ENCODE measurements at places on chromosomes 5 and 9.

- DNase-seq: no peak
Measured at GRCh38 chr5:964821-965220, 43.8 kb upstream of the NKD2 start.

GRCh38 chr5:107919361-107919760, 248.6 kb upstream of the EFNA5 start:
- no peak for DNase-seq

- DNase-seq: no peak
Measured at GRCh38 chr9:124000161-124000783, 11.3 kb upstream of the LHX2 start.

GRCh38 chr9:129323376-129323998, 145.4 kb upstream of the IER5L start:
- DNase-seq: no peak

DNA sequence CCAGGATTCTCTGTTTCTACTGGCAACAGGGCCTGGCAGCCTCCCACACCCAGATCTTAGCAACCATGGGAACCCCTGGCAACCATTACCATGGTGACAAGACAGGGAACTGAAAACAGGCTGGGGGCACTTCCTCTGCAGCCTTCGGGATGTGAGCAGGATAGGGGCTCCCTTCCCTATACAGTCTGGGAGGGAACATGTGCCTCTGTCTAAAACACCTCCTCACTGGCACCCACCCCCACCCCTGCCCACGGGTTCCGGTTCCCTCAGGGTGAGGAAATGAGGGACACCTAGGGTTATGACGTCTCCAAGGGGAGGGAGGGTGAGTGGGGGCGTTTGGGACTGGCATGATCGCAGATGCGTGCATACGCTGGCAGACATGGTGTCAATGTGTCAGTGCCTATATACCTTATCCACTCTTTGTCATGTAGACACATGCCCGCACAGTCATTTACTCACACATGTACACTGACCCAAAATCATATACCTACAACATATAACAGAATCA, 3.0 kb upstream of the DNAJB5 start:
- DNase-seq: peak; percentile 77

DNA sequence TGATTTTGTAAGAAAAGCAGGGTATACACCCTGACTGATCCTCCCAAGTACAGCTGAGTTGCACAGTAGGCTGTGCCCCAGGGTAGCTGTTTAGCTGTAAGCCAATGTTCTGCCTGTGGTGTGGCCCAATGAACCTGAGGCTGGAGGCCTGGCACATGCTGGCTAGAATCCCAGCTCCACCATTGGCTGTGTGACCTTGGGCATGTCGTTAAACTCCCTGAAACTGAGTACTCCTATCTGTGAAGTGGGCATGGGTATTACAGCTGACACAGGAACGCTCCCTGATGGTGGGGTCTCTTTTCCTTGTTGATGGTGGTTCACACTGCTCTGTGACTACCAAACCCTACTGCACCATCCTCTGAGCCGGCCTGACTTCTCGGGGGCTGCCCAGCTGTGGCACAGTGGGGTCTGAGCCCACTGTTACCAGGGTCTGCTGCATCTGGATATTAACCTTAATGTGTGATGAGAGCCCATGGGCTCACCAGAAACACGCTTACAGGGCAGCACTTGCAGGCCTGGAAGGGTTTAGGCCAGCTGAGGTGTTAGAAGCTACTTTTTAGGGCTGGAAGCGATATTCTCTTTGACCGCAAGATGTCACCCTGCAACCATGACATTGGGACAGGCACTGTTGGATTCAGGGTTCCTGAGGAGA, 7.0 kb upstream of the GADD45G start:
- peak; percentile 34 for DNase-seq

- DNase-seq: no peak
Measured at GRCh38 chr5:4868140-4868735, 271.9 kb upstream of the ADAMTS16 start.

- DNase-seq: no peak
Measured at GRCh38 chr9:13332571-13332970, 53.1 kb upstream of the MPDZ start.

DNA sequence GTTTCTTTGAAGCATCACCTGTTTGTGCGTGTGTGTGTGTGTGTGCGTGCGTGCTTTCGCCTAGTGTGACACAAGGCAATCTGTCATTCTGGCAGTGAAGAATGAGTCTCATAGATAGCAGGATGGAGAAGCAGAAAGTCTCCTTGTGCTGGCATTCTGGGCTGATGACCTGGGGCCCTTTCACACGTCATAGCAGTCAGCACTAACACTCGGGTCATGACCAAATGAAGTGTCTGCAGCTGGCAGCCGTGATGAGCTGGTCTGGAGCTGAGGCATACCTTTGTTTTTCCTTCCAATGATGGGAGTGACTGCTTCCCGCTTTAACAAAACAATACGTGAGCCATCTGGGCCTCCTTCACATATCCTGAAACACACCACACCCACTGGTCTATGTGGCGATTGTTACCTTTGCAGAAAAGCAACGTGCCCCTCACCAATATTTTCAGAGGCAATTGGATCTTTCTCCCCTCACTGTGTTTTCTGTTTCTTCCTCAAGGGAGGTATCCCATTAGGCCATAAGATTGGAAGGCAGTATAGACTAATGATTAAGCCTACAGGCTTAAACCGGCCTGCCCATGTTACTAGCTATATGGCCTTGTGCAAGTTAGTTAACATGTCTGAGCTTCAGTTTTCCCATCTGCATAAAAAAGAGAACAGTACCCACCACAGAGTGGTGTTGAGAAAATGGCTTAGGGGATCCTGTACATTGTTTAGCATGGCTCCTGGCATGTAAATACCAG, 88.8 kb downstream of the SREK1 start:
- DNase-seq: no peak

DNA sequence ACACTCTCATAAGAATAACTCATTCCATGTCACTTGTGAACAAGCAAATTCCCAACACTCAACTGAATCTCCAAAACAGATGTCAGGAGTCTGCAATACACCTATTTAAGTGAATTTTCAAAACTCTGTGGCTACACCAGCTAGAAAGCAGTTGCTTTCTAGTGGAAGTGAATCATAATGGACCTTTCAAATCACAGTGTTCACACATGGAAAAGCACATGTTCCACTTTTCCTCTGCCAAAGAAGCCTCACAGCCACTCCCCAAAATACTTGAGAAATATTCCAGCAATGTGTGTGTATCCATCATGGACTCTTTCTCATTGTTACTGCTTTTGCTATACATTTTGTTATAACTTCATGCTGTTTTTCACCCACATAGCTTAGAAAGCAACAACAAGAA, 17.4 kb downstream of the MARCHF3 start:
- DNase-seq: no peak

DNA sequence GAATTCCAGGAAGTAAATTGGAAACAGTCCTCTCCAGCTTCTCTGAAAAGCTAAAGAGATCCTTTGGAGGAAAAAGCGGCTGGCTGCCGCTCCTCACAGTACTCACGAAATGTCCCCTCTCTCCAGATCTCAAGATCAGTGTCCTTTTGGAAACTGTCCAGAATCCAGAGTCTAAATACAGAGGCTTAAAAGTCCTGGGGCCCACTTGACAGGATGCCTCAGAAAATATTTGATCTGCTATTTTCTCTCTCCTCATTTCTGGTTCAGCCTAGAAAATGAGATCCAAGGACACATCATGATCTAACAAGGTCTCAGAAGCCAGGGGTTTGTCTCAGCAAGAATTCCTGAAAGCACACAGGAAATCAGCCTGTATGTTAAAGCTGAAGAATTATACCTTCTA, 7.2 kb downstream of the C1QTNF2 start:
- DNase-seq: no peak

DNA sequence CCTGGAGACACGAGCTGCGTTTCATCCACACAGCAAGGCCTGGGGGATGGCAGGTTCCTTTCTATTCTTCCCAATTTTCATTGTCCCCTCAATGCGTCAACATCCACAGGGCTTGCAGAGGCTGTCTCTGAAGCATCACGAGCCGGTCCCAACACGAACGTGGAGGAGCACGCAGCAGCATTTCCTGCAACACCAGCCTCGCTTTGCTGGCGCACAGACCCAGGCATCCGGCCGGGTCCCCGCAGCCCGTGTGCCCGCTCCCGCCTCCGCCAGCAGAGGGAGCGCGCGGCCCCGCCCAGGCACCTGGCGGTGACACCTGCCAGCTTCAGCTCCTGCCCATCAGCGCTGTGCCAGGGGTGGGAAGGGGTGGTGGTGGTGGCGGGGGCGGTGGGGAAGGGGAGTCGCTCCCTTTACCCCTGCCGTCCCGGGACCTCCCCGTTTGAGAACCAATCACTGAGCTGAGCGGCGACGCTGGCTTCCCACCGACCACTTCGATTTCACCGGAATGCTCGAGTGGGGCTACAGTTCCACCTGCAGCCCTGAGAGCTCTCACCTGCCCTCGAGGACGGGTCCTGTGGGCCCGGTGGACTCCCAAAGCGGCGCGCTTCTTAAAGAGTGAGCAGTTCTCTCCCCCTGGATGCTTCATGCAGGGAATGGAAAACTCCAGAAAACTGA, 464.5 kb downstream of the ICE1 start:
- DNase-seq: peak; percentile 3

DNA sequence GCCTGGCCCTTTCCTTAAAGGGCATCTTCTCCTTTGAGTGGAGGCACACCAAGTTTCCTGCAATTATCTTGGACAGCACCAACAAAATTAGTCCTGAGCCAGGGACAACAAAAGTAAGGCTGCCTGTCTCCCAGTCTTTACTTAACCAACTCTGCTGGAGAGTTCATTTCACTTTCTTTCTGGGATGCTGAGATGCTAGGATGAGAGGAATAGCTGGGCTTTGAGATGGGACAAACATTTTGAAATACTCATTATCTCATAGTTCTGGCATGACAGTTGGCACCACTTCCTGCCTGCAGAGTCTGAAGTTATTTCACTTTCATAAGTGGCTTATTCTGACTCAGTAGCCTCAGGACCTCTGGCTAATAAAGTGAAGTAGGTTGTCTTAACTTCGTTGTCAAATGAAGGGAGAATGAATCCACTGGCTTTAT, 157.0 kb downstream of the C9orf152 start:
- no peak for DNase-seq

DNA sequence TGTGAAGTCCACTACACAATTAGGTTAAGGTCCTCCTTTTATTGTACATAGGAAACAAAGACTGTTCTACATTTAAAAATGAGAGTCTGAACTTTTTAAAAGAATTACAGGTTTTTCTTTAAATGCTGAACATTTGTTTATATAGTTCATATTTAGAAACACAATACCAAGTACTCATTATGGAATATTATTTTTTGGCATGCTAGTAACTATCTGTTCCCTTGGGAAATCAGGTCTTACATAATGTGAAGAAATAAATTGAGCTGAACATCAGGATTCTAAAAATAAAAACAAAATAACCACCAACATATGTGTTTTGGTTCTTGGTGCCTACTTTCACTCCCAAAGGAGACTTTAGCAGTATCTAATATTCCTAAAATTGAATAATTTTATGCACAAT, 230.5 kb upstream of the IZUMO3 start:
- no peak for DNase-seq

DNA sequence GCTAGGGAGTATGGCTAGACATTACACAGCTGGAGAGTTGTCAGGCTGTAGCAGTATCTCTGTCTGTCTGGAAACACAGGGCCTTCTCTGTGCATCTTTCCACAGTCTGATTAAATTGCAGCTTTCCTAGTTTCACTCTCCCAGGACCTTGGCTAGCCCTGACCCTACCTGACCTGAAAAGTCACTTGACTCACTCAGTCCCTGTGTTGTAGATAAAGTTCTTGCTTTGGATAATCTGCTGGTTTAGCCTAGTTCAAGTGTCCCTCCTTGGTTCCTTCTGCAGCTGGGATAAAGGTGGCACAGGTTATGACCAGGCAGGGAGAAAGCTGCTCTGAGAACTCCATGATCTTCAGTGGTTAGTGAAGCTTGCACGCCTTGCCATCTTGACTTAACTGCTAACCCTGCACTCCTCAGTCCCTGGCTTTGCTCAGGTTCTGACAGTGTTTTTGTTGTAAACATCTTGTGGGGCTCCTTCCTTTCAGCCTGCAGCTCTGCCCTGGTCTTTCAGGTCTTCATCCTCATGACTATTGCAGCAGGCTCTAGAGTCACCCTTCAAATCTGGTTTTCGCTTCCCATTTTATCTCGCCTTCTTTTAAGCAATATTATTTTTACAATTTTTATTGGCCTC, 101.0 kb downstream of the PIP5K1B start:
- DNase-seq: no peak

GRCh38 chr9:77498891-77499290, 149.2 kb downstream of the GNA14 start:
- no peak for DNase-seq

DNA sequence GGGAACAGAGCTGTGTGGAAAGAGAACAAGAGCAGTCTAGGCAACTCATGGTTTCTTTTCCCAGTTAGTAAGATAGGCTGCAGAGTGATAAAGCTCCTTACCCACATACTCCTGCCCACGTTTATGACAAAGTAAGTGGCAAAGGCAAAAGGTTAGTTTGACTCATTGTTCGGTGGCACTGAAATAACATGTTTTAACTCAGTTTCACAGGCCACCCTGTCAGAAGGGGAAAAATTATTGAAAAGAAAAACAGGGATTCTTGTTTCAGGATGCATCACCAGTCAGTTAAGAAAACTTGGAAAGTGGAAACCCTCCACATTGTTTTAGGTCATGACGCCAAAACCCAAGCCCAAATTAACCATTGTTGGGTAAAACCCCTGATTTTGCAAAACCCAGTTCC, 22.3 kb upstream of the DAB2 start:
- no peak for DNase-seq

- peak; percentile 68 for DNase-seq
Measured at GRCh38 chr5:14809369-14810155, 62.0 kb downstream of the ANKH start.

GRCh38 chr9:96777426-96777864, 442 bp downstream of the ZNF510 start:
- DNase-seq: no peak

GRCh38 chr9:68872026-68872501, 141.8 kb downstream of the PRKACG start:
- DNase-seq: no peak

DNA sequence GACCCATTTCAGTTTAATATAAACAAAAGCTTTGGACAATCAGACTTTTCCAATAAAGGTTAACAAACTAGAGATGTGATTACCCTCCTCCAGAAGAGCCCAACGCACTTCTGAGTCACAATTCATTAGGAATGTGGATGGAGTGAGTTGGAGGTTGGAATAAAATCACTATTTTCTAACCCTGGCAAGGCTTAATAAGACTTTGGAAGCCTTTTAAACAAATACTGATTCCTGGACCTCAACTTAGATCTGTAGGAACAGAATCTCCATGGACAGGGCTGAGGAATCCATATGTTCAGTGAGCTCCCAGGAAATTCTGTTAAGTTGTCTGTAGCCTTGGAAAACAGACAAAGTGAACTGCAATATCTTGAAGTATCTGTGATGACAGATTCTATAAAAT, 233.5 kb upstream of the ELL2 start:
- DNase-seq: no peak

GRCh38 chr9:83342006-83342405, 196.2 kb downstream of the FRMD3 start:
- DNase-seq: no peak

Measured in activated CD4-positive, alpha-beta T cell treated with anti-CD3 and anti-CD28 coated beads for 4 hours (primary cell).